Aorta (tissue), 5 donors: ENCODE measurements at places on chromosomes 13 and 19. TPM values are rescaled to one million over a fixed set of nuclear protein-coding genes. Genes with fewer than 3 reads are reported as not detected.
A peak's percentile ranks its signal among the peaks of the same experiment; 100 is the strongest.

GRCh38 chr13:26698392-26699196, 62.0 kb downstream of the GPR12 start:
- DNase-seq = peak; percentile 95

- DNase-seq = peak; percentile 67
Measured at GRCh38 chr13:22091222-22091970, 420.5 kb downstream of the FGF9 start.

- no peak for DNase-seq
Measured at GRCh38 chr13:103618151-103618550, 551.9 kb upstream of the SLC10A2 start.

GRCh38 chr13:43309311-43309710, 285.9 kb downstream of the DNAJC15 start:
- DNase-seq = no peak

DNA sequence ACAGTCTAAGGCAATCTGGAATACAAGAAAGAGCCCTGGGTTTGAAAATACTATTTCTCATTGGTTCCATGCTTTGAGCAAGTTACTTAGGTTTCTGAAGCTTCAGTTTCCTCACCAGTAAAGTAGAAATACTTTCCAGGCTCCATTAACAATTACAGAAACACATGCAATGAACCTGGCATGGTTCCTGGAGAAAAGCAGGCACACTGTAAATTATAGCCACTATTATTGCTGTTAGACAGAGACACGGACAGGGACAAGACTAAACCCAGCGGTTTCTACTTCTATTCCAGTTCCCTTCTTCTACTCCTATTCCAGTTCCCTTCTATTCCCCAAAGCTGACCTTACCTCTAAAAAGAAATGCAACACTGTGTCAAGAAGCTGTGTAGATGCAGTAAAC, 41.2 kb downstream of the MIPEP start:
- no peak for DNase-seq

GRCh38 chr19:15098460-15098859, 8.7 kb upstream of the SYDE1 start:
- DNase-seq = no peak

GRCh38 chr13:43339805-43340550, 316.6 kb downstream of the DNAJC15 start:
- DNase-seq = no peak

- DNase-seq = no peak
Measured at GRCh38 chr13:58712191-58712590, 1080.6 kb downstream of the PCDH17 start.

- peak; percentile 91 for DNase-seq
Measured at GRCh38 chr19:1942078-1942933, 1.3 kb downstream of the CSNK1G2 start.

- no peak for DNase-seq
Measured at GRCh38 chr19:7578127-7578526, 17.5 kb upstream of the CAMSAP3 start.

DNA sequence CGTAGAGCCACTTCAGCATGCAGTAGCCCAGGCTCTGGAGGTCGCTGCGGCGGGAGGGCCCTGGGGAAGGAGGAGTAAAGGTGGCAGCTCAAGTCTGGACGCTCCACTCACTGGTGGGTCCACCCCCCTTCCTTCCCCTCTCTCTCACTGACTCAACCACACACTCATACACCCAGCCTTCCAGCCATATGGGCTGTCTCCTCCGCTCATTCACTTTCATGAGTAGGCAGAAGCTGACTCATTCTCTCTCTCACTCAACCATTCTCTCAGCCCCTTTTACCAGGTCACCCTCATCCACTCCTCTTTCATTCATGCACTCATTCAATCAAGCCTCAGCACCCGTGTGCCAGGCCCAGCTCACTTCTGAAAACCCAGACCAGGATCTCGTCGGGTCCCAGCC, 27.5 kb upstream of the SIGLEC11 start:
- no peak for DNase-seq

DNA sequence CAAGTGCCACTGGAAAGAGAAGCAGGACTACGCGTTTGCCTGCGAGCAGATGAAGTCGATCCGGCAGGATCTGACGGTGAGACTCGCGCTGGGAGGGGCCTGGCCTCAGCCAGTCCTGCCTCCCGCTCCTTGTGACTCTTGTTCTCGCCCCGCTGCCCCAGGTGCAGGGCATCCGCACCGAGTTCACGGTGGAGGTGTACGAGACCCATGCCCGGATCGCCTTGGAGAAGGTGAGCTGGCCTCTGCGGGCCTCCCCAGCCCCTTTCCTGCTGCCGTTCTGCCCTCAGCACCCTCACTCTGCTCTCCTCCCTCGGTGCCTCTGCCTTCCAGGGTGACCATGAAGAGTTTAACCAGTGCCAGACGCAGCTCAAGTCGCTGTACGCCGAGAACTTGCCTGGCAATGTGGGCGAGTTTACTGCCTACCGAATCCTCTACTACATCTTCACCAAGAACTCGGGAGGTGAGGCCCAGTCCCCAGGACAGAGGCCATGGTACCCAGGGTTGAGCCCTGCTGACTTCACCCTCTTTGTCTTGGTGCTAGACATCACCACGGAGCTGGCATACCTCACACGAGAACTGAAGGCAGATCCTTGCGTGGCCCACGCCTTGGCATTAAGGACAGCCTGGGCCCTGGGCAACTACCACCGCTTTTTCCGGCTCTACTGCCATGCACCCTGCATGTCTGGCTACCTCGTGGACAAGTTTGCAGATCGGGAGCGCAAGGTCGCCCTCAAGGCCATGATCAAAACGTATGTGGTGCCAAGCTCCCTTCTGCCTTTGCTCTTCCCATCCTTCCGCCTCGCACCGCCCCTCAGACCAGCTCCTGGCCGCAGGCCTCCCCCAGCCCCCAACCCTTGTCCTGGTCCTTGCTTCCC, 5.6 kb downstream of the LENG9 start:
- DNase-seq = no peak

DNA sequence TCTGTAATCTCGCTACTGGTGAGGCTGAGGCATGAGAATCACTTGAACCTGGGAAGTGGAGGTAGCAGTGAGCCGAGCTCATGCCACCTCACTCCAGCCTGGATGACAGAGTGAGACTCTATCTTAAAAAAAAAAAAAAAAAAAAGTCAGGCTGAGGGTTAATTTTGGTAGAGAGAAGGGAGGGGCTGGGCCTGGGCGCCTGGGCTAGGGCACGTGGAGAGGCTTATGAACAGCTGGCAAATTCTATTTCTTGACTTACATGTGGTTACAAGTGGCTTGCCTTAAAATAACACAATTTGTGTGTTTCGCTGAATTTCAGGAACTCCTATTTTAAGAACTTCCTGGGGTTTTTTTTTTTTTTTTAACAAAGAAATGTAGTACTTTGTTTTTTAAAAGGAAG, 47.6 kb upstream of the MAP3K10 start:
- DNase-seq = peak; percentile 66

GRCh38 chr13:98998831-98999638, 21.2 kb upstream of the DOCK9 start:
- no peak for DNase-seq

DNA sequence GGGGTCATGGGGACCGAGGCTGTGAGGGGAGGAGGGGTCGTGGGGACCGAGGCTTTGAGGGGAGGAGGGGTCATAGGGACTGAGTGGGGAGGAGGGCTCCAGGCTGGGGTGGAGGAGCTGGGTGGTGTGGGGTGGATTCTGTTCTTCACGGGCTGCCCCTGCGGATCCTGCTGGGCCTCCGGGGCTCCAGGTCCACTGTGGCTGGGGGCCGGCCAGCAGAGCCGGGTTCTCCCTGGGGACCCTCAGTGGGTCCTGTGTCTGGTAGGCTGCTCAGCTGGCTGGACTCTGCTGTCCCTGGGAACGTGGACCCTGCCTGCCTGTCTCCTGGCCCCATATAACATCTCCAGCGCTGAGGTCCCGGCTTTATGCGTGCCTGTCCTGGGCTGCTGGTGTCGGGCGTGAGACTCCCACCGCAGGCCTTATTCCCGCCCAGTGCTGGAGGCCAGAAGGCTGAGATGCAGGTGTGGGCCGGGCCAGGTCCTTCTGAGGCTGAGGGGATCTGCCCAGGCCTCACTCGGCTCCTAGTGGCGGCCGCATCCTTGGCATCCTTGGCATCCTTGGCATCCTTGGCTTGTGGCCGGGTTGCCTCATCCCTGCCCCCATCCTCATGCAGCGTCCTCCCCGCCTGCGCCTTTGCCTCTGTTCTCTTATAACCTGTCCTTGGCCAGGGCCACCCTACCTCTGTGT, 19.8 kb upstream of the GNA15 start:
- no peak for DNase-seq

DNA sequence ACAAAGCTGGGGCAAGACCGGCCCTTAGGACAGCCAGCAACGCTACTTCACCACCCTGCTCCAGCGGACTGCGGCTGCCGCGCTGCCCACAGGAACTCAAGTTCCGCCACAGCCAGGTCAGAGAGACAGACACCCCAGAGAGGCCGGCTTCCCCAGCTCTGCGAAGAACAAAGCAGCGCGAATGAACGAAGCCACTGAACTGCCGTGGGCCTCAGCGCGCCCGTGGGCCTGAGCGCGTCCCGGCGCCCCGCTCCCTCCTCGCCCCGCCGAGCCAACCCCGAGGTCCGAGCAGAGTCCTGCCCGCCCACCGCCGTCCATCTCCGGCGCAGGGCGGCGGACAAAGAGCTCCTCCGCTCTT, 158.4 kb downstream of the RNF17 start:
- no peak for DNase-seq

- DNase-seq = no peak
Measured at GRCh38 chr19:8149261-8150094, at the start of gene FBN3. FBN3 (minus strand) TSS chr19:8149592; CDS start chr19:8147480, 2,112 bp downstream.

GRCh38 chr13:73593199-73593765, 534.5 kb downstream of the KLF5 start:
- DNase-seq = no peak

DNA sequence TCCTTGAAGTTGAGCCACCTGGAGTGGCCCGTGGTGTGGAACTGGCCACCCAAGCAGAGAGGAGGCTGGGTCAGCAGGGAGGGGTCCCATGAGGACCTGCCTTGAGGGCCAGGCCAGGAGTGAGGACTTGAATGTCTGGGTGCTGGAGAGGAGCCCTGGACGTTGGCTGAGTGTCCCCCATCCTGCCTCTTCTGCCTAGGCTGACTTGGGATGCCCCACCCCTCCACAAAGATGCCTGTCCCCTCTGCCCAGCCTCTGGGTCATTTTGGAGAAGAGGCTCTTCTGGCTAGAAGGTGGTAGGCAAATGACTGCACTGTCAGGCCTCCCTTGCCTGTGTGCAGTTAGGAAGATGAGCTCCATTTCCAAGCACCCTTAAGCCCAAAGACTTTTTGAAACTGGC, 1.7 kb downstream of the SSBP4 start:
- DNase-seq = no peak

DNA sequence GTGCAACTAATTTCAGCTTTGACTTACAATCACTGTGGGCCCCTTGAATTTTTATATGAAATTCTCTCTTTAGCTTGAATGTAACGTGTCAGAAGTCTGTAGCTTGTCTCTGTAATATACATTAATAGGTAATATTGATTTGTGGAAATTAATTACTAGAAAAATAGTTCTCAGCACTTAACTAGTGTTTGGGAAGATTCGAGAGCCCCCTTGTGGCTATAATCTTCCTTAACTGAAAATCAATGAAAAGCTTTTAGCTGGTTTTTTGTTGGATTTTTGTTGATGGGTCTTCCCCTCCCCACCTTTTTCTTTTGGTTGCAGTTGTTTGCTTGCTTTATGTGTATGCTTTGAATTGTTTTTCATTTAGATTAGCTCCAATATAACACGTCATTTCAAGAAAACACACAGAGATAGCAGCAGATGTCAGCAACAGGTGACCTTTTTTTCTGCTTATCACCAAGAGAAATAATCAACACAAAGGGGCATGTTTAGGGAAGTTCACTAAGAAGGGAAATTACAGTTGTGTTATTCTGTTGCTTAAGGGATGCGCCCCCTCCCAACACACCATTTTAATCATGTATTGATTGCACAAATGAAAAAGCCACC, 176.8 kb downstream of the OXGR1 start:
- no peak for DNase-seq

DNA sequence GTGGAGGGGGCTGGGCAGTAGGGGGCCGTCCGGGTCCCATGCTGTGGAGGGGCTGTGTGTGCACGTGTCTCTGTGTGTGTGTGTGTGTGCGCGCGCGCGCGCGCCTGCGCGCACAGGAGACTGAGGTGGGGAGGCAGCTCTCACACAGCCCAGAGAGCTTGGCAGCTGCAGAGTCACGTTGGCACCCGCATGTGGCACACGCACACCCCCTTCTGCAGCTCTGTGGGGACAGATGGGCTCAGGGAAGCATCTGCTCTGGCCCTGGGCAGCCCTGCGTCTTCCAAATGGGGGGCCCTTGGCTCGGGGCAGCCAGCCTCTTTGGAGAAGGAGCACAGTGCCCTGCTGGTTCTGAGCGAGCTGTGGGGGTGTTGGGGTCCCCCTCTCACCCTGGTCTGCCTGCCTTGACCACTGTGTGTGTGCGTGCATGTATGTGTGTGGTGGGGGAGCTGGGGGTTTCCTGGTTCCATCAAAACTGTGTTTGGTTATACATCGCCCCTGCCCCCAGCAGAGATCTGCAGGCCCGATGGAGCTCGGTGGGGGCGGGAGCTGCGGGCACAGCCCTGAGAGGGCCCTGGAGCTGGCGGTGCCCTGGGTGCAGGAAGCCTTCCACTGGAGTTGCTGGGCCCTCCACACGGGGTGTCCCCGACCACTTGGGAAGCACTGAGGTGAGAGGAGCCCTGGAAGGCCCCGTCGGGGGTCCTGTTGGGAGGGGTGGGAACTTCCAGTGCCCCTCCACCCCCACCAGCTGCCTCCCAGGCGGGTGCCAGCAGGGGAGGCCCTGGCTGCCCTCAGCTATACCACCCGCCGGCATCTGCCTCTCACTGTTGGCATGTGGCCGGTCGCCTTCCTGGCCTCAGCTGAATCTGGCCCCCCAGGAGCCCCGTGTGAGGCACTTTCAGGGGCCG, 67.1 kb downstream of the KDM4B start:
- DNase-seq = no peak

The MEIOSIN gene
- total RNA-seq = not detected

The FPR2 gene
- 2.7 TPM for total RNA-seq

The KRTDAP gene
- not detected for total RNA-seq

The HPN gene
- total RNA-seq = 2.7 TPM

The ZNF473 gene
- 9.5 TPM for total RNA-seq

The PTPRH gene
- total RNA-seq = 1.9 TPM

The GSX1 gene
- total RNA-seq = not detected

The CLDN10 gene
- total RNA-seq = 0.66 TPM
